ENCODE measurements at places on chromosomes 7 and 10.

DNA sequence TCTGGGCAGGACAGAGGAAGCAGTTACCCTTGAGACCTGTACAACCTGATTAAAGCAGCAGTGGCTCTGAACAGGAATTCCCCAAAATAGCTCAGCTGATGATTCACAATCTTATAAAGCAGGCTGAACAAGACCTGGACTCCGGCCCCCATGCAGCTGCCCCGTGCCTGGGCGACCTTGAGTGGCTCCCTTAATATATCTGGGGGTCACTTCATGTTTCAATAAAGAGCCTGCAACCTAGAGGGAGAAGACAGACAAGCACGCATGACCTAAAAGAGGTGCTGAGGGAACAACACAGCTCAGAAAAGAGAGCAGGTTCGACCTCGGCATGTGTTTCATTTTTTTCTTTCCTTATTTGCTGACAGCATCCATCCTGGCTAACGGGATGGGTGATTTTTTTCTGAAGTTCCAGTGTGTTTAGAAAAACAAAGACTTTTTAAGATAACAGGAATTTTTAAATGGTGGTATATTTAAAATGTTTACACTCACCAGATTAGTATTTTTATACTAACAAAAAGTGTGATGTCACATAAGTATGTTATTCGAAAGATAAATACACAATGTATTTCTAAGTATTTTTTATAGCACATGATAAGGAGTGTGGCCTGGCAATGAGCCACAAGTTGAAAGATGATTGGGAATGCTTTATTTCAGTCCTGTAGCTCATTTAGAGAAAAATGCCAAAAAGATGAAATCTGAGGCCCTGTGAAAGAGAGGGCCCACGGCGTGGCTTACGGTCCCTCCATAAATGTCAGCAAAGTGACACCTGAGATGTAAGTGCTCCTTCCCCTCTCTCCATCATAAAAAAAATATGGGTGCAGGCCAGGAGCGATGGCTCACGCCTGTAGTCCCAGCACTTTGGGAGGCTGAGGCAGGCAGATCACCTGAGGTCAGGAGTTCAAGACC is 161.3 kb downstream of the SLIT1 start:
- DNase-seq, result peak; percentile 86

DNA sequence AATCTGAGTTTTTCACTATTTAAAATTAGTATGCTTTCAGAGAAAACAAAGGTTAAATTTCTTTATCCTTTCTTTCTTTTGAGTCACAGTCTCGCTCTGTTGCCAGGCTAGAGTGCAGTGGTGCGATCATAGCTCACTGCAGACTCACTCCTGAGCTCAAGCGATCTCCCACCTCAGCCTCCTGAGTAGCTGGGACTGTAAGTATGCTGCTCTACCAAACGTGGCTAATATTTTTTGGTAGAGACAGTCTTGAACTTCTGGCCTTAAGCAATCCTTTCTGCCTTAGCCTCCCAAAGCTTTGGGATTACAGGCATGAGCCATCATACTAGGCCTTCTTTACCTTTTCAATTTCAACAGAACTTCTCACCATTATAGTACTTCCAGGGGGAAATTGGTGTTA is 113.7 kb downstream of the TRIM24 start:
- DNase-seq, result no peak

DNA sequence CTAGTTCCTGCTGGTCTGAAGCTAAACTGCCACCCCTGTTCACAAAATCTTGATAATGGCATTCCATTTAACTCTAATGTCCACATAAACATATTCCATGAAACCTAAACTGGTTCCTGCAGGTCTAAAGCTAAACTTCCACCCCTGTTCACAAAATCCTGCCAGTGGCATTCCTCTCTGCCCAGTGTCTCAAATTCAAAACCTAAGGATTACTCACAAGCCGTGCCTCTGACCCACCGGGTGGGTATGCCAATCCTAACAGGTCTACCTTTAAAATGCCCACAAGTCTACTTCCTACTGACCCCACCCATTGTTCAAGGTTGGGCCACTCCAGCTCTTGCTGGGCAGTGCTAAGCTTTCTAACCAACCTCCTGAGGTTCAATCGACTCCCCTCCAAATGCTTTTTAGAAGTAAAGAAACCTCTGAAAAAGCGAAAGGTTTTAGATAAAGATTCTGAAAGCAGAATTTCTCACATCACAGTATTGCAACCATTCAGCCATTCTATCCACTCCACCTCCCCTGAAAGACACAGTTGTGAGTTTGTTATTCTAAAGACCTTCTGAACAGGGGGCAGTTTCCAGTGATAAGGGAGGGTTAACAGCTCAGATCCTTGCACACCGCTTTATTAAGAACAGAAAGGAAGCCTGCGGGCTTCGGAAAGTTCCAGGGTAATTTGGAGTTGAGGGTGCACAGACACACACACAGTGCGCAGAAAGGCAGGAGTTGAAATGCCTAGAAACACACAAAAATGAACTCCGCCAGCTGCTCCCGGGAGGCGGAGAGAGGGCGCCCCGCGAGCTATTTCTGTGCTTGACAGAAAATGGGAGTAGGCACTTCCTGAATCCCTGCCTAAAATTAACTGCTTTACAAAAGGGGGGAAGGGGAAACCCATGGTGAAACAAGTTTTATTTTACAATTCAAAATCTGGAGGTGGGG is 87.7 kb downstream of the TNS3 start:
- no peak for DNase-seq

- peak; percentile 57 for DNase-seq
Measured at GRCh38 chr7:151808400-151809145, 68.3 kb downstream of the PRKAG2 start.

- DNase-seq, result no peak
Measured at GRCh38 chr7:141480953-141481352, 70.3 kb upstream of the AGK start.

GRCh38 chr7:13069841-13070240 is 382.4 kb downstream of the ARL4A start:
- DNase-seq, result no peak

GRCh38 chr10:80708808-80709207 is 171.1 kb downstream of the SH2D4B start:
- no peak for DNase-seq

- no peak for DNase-seq
Measured at GRCh38 chr7:155000795-155001194, 2.1 kb downstream of the PAXIP1 start.

GRCh38 chr10:60320666-60321065 is 69.0 kb downstream of the ANK3 start:
- DNase-seq, result no peak

DNA sequence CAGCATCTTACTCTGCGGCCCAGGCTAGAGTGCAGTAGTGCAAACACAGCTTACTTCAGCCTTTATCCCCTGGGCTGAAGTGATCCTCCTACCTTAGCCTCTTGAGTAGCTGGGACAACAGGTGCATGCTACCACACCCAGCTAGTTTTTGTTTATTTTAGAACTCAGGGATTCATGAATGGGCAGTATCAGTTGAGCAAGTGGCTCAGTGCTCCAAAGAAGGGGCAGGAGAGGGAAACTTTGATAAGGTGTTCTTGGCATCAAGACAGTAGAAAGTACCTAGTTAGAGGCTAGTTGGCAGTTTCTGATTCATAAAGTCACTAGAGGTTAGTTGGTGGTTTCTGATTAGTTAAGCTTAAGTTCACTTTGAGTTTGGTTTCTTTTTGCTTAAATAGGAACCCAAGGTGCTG is 18.4 kb downstream of the TRIM24 start:
- no peak for DNase-seq

GRCh38 chr10:30413996-30414576 is 19.9 kb upstream of the MAP3K8 start:
- peak; percentile 60 for DNase-seq

- peak; percentile 7 for DNase-seq
Measured at GRCh38 chr7:115748123-115748738, 282.3 kb downstream of the TFEC start.

- no peak for DNase-seq
Measured at GRCh38 chr7:157548691-157549303, 212.0 kb downstream of the DNAJB6 start.

GRCh38 chr7:148849393-148850098 is 34.5 kb downstream of the EZH2 start:
- DNase-seq, result no peak

DNA sequence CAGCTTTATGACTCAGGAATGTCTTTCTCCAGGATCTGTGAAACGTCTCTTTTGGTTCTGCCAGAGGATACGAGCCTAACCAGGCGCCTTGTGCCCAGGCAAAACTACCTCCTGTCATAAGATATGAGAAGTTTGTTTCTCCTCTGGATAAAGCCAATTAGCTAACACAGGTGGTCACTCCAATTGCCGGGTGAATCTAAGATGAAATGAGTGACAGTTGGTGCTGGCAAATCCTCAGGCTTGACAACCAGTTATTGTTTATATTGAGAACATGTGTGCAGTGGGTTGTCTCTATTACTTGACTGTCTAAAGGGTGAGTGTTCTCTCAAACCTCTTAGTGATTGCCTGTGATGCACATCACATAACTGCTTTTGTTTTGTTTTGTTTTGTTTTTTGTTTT is 449.1 kb downstream of the XPNPEP1 start:
- no peak for DNase-seq

Measured in EL (cell line).